ENCODE measurements at places on chromosomes 12 and 14.

DNA sequence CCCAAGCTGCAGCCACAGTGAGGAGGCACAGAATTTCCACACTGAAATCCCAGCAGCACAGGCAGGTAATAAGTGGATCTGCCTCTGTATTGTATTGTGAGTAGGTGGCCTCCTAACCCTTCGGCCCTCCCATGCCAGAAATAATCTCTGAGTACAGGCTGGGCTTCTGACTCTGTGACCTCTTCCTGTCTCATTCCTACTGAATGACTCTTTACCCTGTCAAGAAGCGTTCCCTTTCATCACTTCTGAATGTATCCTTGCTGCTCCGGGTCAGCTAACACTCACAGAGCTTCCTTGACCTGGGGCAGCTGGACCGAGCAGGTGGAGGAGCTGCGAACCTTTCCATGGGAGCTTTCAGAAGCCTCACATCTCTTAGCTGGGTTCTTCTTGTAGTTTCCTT, 119.6 kb downstream of the SLC8A3 start:
- DNase-seq = no peak

DNA sequence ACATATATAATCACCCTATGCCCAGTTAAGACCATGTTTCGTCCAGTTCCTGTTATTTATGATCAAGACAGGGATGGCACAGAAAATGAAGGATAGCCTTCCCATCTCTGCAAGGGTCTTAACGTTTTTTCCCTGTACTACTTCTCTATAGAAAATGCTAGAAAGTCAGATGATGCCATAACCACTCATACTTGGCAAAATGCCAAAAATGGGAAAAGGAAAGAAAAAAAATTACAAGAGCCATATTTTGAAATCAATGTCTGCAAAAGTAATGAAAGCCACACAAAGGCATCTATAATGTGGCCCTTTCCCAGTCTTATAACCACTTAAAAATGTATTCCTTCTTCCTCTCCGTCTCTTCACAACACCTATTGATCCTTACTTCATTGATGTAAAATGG, 1.8 kb upstream of the MYL6B start:
- no peak for DNase-seq

DNA sequence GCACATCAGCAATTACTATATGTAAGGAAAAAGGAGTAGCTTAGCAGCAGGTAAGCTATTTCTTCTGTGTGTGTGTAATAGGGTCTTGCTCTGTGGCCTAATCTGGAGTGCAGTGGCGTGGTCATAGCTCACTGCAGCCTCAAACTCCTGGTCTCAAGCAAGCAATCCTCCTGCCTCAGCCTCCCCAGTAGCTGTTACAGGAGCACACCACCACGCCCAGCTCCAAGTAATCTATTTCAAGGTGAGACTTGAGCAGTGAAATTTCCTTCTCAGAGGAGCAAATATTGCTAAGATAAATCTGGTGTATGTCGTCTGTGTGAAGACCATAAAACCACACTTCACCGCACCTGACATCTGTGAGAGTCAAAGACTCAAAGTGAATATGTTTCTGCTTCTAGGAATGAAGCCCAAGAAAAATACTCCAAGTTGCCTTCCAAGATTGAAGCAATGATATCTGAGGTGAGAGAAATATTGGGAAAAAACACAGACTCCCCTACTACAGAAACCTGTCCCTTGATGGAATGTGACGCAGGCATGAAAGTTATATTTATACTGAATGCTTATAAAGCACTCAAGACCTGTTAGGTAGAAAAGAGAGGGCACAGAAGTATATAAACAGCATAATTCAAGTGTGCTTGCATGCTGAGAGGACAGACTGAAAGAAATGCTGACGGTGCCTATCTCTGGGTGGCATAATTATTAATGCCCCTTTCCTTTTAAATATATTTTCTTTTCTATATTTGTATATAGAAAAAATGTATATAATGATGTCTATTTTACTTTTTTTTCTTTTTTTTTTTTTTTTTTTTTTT, 2.5 kb upstream of the SELPLG start:
- DNase-seq = no peak

- no peak for DNase-seq
Observed at GRCh38 chr12:49079793-49080192, 10.0 kb upstream of the RHEBL1 start.

GRCh38 chr14:51821822-51822221, 38.6 kb upstream of the GNG2 start:
- DNase-seq = no peak

- DNase-seq = no peak
Observed at GRCh38 chr14:99155173-99156089, 116.6 kb downstream of the BCL11B start.

GRCh38 chr14:99689266-99690236, 5.5 kb downstream of the CYP46A1 start:
- no peak for DNase-seq

- no peak for DNase-seq
Observed at GRCh38 chr14:60760209-60760608, 25.6 kb downstream of the MNAT1 start.

- no peak for DNase-seq
Observed at GRCh38 chr14:90300611-90301047, 31.1 kb downstream of the NRDE2 start.

GRCh38 chr12:124419292-124420040, 124.6 kb downstream of the RFLNA start:
- DNase-seq = no peak

DNA sequence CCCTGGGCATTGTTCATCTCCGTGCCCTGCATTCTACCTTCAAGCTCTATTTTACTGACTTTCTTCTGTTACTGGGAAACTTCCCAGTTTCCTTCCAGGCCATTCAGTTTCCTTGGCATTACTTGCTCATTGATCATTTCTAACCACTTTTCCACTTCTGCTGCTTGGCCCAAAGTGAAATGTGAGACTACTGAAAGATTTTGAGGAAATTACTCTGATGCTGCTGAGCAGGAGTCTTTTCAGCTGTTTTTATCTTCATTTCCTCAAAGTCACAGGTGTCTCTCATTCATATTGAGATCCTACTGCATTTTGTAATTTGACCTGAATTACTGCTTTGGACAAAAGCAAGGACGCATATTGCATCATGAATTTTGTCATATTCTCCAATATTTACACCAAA, 26.4 kb upstream of the DBX2 start:
- no peak for DNase-seq

Data from CD4-positive, alpha-beta T cell treated with Interleukin-2 at 100 ng/mL for 4 hours (primary cell).